NCI-H1417 (cell line): ENCODE measurements at places on chromosomes 1 and 21.
A peak's percentile ranks its signal among the peaks of the same experiment; 100 is the strongest.

- DNase-seq = peak; percentile 68
Observed at GRCh38 chr1:95388031-95388430, 154.0 kb downstream of the RWDD3 start.

- DNase-seq = no peak
Observed at GRCh38 chr1:161052899-161053298, 7.1 kb upstream of the USF1 start.

DNA sequence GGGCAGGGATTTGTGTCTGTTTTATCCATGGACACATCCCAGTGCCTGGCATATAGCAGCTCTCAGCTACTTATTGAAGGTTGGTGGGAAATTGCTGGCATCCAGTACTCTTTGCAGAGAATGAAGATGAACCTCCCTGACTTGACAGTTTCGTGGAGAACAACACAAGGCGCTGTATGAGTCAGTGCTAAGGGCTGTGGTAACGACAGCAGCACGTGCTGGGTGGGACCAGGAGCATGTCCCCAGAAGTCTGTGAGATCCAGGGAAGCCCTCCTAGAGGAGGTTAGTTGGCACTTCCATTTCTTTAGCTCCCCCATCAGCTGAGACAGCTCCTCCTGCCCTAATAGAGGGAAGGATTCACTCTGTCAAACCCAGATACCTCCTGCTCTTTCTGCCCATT lies 25.9 kb upstream of the IL19 start:
- no peak for DNase-seq

DNA sequence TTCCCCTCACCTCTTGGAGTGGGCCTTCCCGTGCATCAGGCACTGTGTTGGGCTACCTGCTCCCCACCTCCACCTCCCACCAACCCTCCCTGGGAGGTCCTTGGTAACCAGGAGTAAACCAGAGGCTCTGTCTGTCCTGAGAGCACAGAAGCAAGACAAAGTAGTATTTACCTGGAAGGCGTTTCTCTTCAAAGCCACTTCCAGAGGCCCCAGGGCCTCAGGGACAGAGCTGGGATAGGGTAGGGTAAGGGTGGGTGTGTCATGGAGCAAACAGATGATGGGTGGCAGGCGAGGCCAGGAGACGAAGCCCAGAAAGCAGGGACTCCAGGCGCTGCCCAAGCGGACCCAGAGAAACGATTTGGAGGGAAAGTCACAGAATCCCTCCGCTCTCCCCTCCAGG lies 77.2 kb upstream of the TARDBP start:
- no peak for DNase-seq

DNA sequence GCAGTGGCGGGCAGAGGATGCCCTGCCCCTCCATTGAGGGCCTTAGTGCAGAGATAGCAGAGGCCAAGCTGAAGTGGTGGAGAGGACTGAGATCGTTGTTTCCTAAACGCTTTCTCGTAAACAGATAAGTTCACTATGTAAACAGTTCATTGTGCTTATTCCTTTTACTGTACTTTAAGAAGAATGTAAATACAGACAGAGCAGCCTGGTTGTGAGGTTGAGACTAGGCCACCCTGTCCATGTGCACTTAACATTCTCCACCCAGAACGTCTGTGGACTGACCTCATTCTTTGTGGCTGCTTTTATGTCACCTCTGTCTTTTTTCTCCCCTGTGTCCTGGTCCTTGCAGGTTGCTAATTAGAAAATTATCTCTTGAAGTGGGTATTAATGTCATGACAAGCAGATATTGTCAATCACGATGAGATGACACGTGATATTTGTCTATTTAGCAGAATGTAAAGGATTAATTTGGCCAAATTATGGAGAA lies 8.5 kb downstream of the CENPS start:
- no peak for DNase-seq

DNA sequence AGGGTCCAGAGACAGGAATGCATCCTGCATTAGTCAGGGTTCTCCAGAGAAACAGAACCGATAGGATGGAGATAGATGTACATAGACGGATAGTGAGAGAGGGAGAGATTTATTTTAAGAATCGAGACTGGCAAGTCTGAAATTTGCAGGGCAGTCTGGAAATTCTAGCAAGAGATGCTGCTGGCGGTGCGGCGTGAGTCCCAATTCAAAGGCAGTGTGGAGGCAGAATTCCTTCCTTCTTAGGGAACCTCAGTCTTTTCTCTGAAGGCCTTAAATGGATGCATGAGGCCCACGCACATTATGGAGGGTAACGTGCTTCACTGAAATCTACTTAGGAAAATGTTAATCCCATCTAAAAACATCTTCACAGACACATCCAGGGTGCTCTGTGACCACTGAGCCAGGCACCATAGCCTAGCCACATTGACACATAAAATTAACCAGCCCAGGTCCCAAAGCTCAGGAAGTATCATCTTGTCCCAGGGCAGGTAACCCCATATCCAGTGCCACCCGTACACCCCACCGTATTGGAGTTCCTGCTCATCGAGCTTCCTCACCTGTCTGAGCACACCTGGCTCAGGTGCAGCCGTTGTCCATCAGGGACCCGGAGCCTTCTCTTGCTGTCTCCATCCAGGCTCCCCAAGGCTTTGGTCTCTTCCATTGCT lies 9.7 kb upstream of the PKNOX1 start:
- DNase-seq = no peak

DNA sequence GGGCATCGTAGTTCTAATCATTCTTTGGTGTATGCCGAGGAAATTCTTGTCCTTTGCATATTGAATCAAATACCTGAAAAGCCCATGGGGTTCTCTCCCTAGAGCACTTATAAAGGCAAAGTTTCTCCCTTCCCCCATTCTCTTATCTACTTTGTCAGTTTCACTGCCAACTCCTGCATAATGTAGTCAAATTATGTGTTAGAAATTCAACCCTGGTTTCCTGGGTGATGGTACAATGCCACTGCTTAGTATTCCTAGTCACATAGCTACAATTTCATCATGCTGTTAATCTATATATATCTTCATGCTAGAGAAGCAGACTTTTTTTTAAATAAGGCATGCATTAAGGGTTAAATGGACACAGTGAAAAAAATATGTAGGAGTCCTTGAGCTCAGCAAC lies 119.0 kb downstream of the PDE4B start:
- no peak for DNase-seq

DNA sequence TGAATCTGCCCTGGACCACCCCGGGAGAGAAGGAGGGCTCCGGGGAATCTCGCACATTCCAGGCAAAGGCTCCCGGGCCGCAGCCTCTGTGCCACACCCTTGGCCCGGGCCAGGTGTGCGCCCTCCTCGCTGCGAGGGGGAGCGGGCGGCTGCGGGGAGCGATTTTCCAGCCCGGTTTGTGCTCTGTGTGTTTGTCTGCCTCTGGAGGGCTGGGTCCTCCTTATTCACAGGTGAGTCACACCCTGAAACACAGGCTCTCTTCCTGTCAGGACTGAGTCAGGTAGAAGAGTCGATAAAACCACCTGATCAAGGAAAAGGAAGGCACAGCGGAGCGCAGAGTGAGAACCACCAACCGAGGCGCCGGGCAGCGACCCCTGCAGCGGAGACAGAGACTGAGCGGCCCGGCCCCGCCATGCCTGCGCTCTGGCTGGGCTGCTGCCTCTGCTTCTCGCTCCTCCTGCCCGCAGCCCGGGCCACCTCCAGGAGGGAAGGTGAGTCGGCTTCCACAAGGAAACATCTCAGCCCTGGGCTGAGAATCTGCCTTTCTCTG lies at the start of gene LAMC2:
LAMC2 (plus strand) TSS at position 324 of the 550 bp plus-strand sequence; CDS start at position 413, 89 bp downstream.
- DNase-seq = peak; percentile 71

DNA sequence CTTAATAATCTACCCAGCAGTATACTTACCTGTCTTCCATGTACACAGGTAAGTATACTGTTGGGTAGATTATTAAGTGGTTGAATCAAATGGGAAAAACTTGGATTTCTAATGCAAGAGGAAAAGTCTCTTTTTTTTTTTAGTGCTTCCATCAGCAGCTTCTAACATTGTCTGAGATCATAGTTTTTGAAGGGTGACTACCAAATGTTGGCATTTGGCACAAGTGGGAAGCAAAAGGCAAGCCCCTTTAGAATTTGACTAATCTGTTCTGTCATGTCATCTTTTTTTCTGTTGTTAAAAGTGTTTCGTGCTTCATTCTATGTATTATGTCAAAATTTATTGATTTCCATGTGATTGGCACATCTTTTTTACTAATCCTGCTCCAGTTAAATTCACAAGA lies 547 bp downstream of the FMO1 start:
- no peak for DNase-seq

GRCh38 chr1:95393434-95393833 lies 159.4 kb downstream of the RWDD3 start:
- no peak for DNase-seq

- DNase-seq = no peak
Observed at GRCh38 chr1:2270260-2271100, 42.4 kb downstream of the SKI start.

DNA sequence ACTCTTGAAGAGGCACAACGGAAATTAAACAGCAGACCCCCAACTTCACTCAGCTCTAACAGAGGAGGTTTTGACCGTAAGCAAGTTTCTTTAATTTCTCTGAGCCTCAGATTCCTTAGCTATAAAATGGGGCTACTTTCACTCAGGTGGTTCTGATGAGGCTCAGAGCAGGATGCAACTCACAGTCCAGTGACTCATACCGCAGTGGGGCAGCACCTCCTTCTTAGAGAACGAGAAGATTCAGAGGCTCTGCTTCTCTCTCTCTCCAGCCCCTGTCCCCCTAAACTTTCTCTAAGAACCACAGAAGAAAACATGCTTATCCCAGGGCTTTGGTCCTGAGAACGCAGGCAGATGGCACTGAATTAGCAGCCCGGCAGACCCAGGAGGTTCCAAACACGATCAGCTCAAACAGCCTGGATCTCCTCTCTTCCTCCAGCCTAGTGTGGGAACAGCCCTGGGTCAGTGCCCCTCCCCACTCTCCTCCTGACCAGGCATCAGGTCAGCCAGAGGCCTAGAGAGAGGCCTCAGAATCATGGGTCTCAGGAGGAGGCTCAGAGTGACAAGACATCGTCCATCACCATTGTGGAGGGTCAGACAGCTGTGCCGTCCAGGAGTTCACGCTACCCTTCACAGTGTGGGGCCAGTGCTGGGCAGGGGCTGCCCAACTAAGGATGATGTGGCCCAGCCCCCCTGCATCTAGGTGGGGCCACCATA lies 433.0 kb downstream of the PTPRU start:
- no peak for DNase-seq

DNA sequence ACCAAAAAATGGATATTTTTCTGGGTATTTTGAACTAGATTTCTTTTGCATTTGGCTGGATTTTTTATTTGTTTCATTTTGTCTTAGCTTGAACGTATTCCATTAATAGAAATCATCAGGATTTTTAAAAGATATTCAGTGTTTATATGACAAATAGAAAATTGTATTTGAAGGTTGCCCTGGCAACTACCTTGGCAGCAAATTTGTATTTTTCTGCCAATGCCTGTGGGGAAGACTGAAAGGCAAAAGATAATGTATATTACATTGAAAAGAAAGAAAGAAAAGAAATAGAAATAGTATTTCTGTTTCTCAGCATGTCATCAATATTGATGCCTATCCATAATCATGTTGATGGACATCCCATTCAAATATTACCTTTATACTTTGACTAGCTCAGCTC lies 16.8 kb downstream of the VCAM1 start:
- no peak for DNase-seq

- DNase-seq = no peak
Observed at GRCh38 chr1:156376958-156377919, 8.2 kb downstream of the RHBG start.

DNA sequence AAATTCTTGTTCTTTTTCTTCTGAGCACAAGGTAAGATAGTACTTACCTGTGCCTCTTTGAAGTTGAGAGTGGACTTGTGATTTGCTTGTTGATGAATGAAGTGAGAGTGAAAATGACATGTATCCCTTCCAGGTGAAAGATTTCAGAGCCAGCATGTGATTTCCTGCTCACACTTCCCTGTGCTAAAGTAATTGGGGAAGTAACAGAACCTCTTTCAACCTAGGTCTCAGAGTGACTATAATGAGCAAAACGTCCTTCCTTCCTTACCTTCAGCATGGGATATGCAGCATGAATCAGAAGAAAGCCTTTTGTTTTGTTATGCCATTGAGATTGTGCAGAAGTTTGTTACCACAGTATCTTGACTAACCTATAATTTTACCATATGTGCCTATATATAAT lies 24.6 kb downstream of the RAVER2 start:
- no peak for DNase-seq

DNA sequence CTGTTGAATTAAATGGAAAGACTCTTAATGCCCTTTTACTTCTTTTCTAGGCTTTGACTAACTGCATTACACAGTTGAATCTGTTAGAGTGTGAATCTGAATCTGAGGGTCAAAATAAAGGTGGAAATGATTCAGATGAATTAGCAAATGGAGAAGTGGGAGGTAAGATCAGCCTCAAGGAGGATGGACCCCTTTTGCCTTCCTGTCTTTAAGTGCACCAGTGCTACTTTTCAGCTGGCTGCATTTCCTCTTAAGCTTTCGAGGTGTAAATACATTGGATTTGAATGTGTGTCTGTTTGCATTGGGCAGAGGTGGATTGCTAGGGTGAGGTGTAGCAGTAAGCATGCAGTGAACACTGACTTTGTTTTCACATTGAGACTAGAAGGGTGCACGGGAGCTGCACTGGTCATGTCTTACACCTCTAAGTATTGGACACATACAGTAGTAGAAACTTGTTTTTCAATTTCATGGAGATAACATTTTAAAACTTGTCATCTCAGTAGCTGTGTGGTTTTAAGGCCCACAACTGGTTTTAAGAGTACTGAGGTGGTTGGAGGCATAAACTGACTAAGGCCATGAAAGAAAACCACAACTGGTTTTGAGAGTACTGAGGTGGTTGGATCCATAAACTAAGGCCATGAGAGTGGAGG lies 35.4 kb downstream of the MIA3 start:
- no peak for DNase-seq

DNA sequence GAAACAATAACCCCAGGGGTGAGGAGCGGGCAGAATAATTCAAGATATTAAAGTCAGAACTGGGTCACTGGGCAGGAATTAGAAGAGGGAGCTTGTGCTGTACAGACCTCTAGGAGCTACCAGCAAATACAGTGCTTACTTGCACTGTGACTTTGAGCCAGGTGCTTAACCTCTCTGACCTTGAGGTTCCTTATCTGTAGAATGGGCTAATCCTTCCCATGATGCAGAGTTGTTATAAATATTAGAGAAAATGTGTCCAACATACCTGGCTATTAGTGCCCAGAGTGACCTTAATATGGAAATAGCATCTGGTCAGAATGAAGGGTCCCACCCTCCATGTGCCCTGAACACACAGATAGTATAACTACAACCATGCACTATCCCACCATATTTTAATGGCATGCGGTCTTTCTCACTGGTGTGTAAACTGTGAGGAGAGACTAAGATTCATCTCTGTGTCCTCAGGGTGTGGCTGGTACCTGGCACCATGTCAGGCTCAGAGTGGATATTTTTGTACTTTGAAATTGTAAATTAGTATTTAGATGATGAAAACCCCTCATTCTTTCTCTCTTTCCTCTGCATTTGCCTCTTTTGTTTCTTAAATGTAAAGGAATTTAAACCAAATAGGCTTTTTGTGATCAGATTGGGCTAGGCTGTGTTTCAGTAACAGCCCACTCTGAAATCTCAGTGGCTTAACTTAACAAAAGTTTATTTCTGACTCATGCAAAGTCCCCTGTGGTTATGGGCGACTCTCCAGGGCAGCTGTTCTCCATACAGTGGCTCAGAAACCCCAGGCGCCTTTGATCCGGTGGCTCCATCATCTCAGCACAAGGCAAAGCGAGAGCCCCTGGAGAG lies 60.0 kb upstream of the ROR1 start:
- DNase-seq = no peak
